ENCODE measurements at places on chromosomes 3 and 15. TPM values are rescaled to one million over a fixed set of nuclear protein-coding genes. Genes with fewer than 3 reads are reported as not detected.

C2CD4A gene
- 0.32 TPM for total RNA-seq

SNX22 gene
- 6.1 TPM for total RNA-seq

CFAP91 gene
- total RNA-seq, result 2.2 TPM

SETD5 gene
- 279 TPM for total RNA-seq

HDDC3 gene
- total RNA-seq, result 23.6 TPM

ITGB5 gene
- total RNA-seq, result 292 TPM

GABRG3 gene
- 0.72 TPM for total RNA-seq

NRG4 gene
- 0.18 TPM for total RNA-seq

RTP3 gene
- not detected for total RNA-seq

DNA sequence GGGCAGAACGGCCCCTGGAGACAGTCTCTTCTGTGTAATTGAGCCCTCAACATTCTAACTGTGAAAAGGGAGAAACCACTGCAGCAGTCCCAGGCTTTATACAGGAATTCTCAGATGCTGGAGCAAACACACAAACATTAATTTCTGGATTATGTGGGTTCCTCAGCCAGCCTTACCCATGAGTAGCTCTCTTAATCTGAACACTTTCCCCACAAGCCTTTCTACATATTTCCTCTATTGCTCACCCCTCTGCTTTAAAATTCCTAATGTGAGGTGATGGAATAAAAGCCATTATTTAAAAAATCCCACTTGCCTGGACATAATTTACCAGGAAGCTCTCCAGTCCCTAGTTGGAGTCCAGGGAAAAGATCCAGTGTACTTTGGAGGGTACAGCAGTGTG lies 139.0 kb downstream of the CTNNB1 start:
- no peaks in the 10 kb centered on the region for H3K36me3 ChIP-seq
- DNase-seq, result no peak
- H3K4me3 ChIP-seq, result no peak overlapping the region
- H3K27ac ChIP-seq, result no peak overlapping the region
- no peaks in the 10 kb centered on the region for H3K27me3 ChIP-seq

DNA sequence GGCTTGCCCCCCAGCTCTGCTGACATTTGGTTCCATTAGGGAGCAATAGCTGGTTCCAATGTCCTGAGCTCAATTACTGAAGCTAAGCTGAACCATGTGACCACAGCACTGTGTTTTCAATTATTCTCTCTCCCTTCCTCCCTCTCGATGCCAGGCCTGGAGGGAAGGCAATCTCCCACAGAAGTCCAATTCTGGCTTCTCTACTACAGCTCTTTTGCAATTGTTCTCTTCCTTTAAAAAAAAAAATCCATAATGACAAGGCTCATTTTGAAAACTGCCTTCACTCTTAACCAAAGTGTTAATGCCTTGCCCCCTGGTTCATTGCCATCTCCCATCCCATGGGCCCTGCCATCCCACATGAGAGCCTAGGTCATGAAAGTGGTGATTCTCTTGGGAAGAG lies 24.8 kb downstream of the IL16 start:
- H3K27ac ChIP-seq, result no peak overlapping the region
- H3K27me3 ChIP-seq, result no peaks in the 10 kb centered on the region
- no peak overlapping the region for H3K4me3 ChIP-seq

GRCh38 chr3:189766416-189766815 lies 135.2 kb downstream of the TP63 start:
- peaks cover 26% of the 10 kb centered on the region for H3K4me1 ChIP-seq
- DNase-seq, result no peak
- H3K36me3 ChIP-seq, result peaks cover 5% of the 10 kb centered on the region
- no peak overlapping the region for H3K4me3 ChIP-seq

- H3K4me3 ChIP-seq, result no peak overlapping the region
- no peak overlapping the region for H3K27ac ChIP-seq
- no peaks in the 10 kb centered on the region for H3K27me3 ChIP-seq
- no peaks in the 10 kb centered on the region for H3K36me3 ChIP-seq
- no peaks in the 10 kb centered on the region for H3K4me1 ChIP-seq
Measured at GRCh38 chr3:43071313-43071893, 34.5 kb downstream of the POMGNT2 start.

DNA sequence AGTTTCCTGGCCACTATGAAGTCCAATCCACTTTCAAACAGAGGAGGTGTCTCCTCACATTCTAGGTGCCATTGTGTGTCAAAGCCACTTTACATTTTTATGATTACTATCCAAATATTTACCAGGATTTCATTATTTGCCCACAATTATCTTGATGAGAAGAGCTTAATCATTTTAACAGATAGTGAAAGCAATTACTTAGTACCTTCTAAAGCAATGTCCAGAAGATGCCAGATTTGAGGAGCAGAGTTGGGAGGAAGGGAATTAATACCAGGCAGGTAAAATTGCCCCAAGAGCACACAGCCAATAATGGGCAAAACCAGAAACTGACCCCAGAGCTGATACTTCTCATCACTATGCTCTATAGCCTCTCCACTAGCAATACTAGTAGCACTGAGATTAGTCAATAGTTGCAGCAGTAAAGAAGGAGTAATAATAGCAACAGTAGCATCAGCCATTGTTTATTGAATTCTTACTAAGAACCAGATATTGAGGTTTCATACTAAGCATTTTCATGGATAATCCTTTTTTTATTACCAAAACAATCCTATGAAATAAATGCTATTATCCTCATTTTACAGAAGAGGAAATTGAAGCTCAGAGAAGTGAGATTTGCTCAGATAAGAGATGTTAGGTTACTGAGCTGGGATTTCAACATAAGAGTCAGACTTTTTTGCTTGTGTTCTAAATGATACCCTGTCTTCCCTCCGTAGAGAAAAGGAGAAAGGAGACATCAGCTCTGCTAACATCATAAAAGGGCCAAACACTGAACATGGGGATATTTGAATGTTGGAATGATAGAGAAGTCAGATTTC lies 509.3 kb upstream of the CFAP20DC start:
- no peaks in the 10 kb centered on the region for H3K36me3 ChIP-seq
- H3K27ac ChIP-seq, result no peak overlapping the region
- no peak overlapping the region for H3K4me3 ChIP-seq
- no peak for DNase-seq
- H3K27me3 ChIP-seq, result no peaks in the 10 kb centered on the region

DNA sequence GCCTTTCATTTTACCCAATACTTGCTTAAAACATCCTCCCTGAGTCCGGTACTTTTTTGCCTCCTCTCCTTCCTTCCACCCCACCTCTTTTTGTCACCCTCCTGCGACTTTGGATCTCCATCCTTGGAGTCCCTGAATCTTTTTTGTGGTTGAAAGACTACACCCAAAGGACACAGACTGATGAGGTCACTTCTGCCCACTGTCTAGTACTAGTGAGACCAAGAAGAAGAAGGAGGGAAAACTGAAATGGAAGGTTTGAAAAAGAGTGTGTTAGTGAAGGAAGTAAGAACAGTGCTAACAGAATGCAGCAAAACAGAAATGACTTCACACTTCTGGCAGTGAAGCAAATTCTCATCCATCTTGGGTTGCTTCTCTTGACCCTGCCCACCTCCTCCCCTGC lies 6.6 kb downstream of the B3GNT5 start:
- H3K27me3 ChIP-seq, result peaks cover 15% of the 10 kb centered on the region
- no peak for DNase-seq
- no peak overlapping the region for H3K27ac ChIP-seq
- peaks cover 18% of the 10 kb centered on the region for H3K4me1 ChIP-seq
- no peaks in the 10 kb centered on the region for H3K36me3 ChIP-seq

DNA sequence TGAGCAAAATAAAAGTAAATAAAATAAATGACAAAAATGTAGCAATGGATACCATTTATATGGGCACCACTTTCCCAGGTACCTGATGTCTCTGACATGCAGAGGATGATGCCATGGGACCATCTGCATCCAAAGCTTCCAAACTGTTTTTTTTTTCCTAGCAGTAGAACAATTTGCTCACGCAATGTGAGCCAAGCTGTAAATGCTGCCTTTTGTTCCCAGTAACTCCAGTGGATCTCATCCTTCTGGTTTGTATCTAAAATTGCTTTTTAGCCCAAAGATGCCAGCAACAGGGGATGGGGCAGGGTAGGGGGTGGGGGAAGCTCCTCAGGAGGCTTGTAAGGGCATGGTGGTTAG lies 32.7 kb downstream of the SLC12A8 start:
- H3K4me1 ChIP-seq, result peaks cover 8% of the 10 kb centered on the region
- no peak overlapping the region for H3K27ac ChIP-seq
- no peaks in the 10 kb centered on the region for H3K27me3 ChIP-seq
- no peak for DNase-seq
- no peaks in the 10 kb centered on the region for H3K36me3 ChIP-seq
- H3K4me3 ChIP-seq, result no peak overlapping the region

DNA sequence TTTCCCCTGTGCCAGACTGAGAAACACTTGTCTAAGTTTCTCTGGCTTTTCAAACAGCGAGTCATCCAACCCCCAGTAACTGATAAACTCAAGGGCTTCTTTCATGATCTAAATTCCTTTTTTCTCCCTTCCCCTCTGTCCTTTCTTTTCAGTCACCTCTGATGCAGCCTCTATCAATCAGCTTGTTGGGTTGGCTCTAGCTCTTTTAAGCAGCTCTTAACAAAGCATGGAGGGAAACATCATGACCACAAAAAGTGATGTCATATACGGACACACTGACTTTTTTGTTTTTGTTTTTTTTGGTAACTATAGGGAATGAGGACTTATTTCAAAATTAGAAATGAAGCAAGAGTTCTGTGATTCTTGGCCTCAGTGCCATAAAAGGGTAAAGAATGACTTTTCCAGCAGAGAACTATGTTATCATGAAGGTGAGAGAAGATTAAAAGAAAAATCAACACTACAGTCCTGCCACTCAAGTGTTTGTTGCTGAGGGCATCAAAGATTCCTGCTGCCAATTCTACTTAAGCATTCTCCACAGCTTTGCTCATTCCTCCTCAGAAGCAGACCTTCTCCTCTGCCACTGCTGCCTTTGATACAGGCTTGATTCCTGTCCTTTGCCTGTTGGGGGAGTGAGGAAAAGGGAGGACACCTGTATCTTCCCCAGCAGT lies 457.0 kb upstream of the ONECUT1 start:
- H3K27me3 ChIP-seq, result no peaks in the 10 kb centered on the region
- no peak for DNase-seq
- H3K4me1 ChIP-seq, result 0 out of 2 replicates have a peak, but pooled peaks cover 4% of the 10 kb centered on the region
- H3K36me3 ChIP-seq, result no peaks in the 10 kb centered on the region
- no peak overlapping the region for H3K27ac ChIP-seq

DNA sequence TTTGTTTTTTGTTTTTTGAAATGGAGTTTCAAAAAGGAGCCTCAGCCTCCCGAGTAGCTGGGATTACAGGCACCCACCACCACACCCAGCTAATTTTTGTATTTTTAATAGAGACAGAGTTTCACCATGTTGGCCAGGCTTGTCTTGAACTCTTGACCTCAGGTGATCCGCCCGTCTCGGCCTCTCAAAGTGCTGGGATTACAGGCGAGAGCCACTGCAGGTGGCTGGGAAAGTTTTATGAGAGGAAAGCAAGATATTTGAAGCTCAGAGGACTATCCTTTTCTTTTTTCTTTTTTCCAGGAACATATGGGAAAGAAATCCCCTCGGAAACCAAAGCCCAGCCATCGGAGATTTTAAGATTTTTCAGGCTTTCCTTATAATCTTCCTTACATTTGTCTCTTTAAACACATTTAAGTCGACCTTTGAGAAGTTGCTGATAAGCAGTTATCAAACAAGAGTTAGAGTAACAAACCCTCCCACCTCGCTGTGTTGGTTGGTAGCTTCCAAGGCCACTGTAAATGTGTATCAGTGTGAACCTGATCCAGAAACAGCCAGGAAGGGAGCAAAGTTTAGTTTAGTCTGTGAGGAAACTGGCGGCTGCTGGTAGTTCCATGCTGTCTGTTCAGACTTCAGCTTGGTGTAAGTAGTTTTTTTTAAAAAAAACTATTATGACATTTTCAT lies 34.5 kb upstream of the MAP3K13 start:
- H3K4me3 ChIP-seq, result no peak overlapping the region
- H3K27ac ChIP-seq, result no peak overlapping the region
- DNase-seq, result no peak
- H3K4me1 ChIP-seq, result no peaks in the 10 kb centered on the region

DNA sequence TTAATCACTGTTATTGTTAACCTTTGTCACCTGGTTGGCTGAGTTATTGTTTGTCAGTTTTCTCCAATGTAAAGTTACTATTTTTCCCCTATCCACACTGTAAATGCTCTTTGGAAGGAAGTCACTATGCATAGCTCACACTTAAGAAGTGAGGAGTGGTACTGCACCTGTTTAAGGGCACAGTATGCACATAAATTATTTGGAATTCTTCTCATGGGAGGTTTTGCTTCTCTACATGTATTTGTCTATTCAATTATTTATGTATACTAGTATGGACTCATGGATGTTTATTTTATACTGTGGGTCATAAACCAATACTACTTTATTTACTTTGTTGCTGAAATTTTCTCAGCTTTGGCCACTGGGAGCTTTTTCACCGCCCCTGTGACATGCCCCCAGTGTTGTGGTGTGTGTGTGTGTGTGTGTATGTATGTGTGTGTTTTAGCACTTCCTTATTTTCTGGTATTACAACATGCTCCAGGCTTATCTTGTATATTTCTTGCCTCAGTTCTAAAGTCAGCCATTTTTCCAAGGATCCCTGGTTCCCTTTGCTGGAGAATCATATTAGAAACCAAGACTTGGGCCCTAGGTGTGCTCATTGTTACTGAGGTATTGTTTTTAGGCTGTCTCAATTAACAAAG lies 290.5 kb downstream of the KBTBD8 start:
- H3K4me1 ChIP-seq, result no peaks in the 10 kb centered on the region
- no peaks in the 10 kb centered on the region for H3K27me3 ChIP-seq
- no peak for DNase-seq
- no peaks in the 10 kb centered on the region for H3K36me3 ChIP-seq

DNA sequence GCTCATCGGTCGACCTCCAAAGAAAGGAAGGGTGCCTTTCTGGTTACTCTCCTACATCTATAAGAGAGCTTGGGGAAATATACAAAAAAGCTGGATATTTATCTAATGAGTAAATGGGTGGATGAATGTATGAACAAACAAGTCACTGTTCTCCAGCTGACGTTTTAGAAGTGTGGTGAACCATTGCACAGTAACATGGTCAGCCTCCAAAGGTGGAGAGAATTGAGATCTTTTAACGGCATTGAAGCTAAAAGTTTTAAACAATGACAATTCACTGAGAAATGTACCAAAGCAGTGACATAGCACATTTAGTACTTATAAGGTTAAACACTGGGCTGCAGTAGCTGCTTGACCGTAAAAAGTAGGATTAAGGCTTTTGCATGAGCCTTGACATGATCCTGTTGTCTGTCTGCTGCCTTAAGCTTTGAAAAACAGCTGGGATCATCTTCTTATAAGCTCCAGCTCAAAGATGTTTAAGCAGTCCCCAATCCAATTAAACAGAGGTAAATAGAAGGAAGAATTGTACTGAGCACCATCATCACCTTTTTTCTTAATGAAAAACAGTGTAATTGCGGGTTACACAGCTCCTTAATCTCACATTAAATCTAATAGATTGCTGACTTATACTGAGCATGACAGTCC lies 222.9 kb downstream of the WDR72 start:
- no peak overlapping the region for H3K4me3 ChIP-seq
- no peak for DNase-seq
- H3K4me1 ChIP-seq, result peaks cover 21% of the 10 kb centered on the region
- no peaks in the 10 kb centered on the region for H3K36me3 ChIP-seq
- H3K27me3 ChIP-seq, result no peaks in the 10 kb centered on the region

GRCh38 chr3:48270306-48270705 lies 29.4 kb downstream of the ZNF589 start:
- H3K27ac ChIP-seq, result no peak overlapping the region
- DNase-seq, result no peak
- H3K4me3 ChIP-seq, result no peak overlapping the region
- H3K36me3 ChIP-seq, result peaks cover 78% of the 10 kb centered on the region
- H3K27me3 ChIP-seq, result no peaks in the 10 kb centered on the region

GRCh38 chr15:100170291-100171210 lies 171.2 kb downstream of the ADAMTS17 start:
- peaks cover 6% of the 10 kb centered on the region for H3K4me1 ChIP-seq
- H3K27ac ChIP-seq, result no peak overlapping the region
- H3K36me3 ChIP-seq, result no peaks in the 10 kb centered on the region
- H3K27me3 ChIP-seq, result no peaks in the 10 kb centered on the region

Data from WTC11 (cell line).